ENCODE measurements at places on chromosomes 16 and 17.

DNA sequence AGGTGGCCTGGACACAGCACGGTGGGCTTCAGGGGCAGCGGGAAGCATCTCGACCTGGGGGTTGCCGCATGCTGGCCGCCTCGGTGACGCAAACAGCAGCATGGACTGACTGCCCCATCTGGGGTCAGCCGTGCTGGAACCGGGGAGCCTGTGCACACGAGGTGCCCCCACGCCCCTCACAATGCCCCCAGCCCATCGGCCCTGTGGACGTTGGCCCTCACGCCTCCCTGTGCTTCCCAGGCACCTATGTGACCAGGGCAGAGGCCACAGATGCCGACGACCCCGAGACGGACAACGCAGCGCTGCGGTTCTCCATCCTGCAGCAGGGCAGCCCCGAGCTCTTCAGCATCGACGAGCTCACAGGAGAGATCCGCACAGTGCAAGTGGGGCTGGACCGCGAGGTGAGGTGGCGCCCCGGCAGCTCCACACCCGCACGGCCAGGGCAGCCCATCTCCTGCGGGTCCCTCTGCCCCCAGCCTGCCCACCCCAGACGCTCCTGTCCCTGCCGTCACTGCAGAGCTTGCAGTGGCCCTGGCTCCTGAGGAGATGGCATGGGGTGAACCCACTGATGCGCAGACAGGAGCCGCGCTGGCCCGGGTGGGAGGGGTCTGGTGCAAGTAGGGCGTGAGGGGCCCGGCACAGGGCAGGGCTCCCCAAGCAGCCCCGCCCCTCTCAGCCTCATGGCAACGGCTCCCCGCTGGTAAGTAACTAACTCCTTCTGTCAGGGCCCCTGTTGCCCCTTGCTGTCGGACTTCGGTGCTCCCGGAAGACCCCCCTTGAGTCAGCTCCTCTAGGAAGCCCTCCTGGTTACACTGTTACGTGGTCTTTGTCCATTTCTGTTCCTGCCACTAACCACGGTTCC, 13.6 kb downstream of the CDH15 start:
- no peak for DNase-seq

- DNase-seq: no peak
Observed at GRCh38 chr16:28935346-28935745, 3.6 kb downstream of the CD19 start.

- DNase-seq: no peak
Observed at GRCh38 chr17:79925242-79925957, 86.2 kb upstream of the CBX4 start.

- no peak for DNase-seq
Observed at GRCh38 chr17:50047488-50048126, 8.3 kb upstream of the ITGA3 start.

DNA sequence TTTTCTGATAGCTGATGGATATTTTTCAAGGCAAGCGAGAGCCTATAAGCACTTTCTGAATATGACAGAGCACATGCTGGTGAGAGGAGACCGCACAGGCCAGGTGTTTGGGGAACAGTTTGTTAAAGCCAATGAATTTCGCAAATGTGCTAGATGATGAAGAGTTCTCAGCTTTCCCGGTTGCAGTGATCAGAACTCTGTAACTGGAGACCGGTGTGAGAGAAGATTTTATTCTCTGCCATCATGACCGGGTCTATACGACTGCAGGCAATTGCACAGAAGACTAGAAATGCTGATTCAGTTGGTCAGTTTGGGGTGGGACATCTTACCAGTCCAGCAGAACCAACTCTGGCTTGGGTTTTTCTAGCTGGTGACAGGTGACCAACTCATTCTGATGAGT, 25.4 kb downstream of the SMTNL2 start:
- no peak for DNase-seq

DNA sequence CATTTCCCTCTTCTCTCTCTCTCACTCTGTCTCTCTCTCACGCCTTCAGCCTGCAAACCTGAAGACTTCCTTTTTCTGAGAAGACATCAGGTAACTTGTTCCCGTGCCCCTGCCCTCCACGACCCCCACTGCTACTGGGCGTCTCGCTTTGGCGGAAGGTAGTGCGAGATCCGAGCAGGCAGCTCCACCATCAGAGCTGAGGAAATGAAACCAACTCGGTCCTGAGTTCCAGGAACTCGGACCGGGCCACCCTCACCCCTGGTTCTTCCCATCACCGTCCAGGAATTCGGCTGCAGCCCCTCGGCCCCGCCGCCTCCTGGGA, 585 bp downstream of the MLKL start:
- DNase-seq: peak; percentile 56

- no peak for DNase-seq
Observed at GRCh38 chr17:19718041-19718612, 1.7 kb upstream of the SLC47A2 start.

DNA sequence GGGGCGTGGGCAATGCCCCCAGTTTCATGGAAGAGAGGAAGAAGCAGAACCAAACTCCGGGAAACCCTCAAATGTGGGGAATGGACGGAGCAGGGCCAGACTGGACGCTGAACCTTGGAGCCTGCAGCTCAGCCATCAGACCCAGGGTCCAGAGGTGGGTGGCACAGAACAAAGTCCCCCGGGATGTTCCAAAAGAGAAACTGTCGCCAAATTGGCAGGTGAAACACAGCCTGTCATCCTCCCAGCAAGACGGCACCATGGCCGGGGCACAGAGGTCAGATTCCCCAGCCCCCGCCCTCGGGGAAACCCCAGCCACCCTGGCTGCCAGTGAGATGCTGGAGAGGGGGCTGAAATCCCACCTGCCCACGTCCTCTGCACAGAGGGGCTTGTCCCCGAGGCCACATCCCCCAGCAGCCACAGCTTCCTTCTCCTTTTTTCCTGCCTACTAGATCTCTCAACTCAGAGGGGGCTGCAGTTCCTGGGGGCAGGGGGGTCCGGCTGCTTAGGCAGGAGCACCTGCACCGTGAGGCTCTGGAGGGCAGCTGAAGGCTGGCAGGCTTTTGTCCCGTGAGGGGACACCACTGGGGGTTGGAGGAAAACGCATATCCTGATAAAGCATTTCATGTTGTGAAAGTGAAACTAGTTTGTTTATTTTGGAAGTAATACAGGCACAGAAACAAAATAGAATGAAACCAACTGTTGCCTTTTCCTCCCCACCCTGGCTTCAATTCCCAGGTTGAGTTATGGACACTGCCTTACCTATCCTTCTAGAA, 1.2 kb upstream of the SECTM1 start:
- peak; percentile 34 for DNase-seq

GRCh38 chr17:66416207-66416940, 114.0 kb downstream of the PRKCA start:
- no peak for DNase-seq

- no peak for DNase-seq
Observed at GRCh38 chr17:10243883-10244844, 45.8 kb upstream of the GAS7 start.
